ACHN (cell line): ENCODE measurements at places on chromosomes 12 and 14.

- no peak for DNase-seq
Observed at GRCh38 chr12:129961091-129961490, 57.3 kb upstream of the TMEM132D start.

DNA sequence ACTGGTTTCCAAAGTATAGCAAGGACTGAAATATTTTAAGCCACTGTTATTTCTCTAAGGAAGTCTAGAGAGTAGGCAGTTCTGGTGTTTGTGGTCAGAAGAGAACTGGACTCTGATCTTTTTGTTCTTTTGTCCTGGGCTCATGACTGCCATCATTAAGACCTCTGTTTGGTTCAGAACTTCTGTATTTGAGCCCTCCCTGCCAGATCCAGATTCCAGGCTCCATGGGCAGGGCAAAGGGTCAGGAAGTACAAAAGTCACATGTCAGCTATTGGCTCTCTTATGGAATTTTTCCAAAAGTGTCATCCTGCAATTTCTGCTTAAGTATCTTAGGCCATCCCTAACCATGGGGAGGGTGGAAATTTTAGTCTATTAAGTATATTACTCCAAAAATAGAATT lies 6.8 kb downstream of the PIWIL1 start:
- no peak for DNase-seq

GRCh38 chr12:4444031-4444430 lies 1.6 kb downstream of the FGF6 start:
- no peak for DNase-seq

GRCh38 chr12:102484017-102484416 lies 3.7 kb upstream of the IGF1 start:
- DNase-seq: no peak

DNA sequence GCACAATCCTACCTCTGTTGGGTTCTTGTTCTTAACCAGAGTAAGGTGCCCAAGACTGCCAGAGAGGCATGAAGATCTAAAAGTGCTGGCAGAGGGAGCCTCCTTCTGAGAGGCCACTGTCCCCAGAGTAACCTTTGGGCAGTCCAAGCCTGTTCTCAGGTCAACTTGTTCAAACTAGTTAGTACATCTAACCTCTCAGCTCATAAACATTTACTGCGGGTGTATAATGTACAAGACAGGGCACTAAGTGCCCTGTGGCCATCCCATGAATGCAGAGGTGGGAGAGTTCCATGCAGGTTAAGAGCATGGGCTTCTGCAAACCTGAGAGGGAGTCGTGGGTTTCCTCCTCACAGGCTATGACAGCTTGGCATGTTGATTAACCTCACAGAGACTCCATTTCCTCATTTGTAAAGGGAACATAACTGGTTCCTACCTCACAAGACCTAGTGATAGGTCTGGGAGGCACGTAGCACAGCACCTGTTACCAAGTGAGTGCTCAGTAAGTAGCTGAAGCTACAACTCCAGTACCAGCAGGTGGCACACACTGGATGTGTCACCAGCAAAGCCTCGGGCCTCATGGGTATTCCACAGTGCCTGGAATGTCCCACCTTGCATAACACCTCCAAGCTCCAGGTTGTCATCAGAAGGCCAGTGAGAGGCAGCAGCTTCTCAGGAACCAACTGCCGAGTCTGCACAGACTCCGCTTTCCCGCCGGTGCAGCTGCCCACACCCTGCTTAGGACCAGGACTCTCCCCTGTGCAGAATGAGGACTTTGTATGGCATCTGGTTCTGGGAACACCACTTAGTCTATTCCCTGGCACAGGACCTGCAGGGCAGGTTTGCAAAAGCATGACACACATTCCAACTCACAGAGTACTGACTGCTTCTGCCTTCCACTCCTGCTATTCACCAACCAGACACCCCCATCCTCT lies 4.4 kb downstream of the VDR start:
- no peak for DNase-seq
